ENCODE measurements at places on chromosomes 3 and 15.

DNA sequence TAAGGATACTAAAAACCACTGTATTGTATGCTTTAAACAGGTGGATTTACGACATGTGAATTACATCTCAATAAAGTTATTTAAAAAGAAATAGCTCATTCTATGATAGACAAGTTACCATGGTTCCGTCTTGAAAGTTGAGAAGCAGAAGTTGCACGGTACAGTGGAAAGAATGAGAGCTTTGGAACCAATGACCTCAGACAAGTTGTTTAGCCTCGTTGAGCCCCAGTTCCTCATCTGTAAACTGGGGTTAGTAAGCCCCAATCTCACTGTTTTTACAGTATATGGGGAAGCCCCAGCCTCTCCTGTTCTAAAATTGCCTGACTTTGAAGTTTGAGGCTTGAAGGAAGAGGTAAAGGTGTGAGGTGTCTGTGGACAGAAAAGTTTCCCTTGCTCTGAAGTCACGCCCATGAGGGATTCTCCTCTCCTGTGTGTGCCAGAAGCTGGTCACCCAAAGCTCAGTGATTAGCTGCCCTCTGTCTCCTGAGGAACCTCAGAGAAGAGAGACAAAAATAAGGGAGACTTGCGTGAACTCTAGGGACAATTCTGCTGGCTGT is 10.0 kb downstream of the CRYGS start:
- DNase-seq, result no peak

- DNase-seq, result no peak
These were observed 102.9 kb upstream of the ABHD17C start for GRCh38 chr15:80591938-80592825.

- DNase-seq, result no peak
These were observed 36.5 kb downstream of the KLF15 start for GRCh38 chr3:126320517-126321293.

- DNase-seq, result no peak
These were observed 96.7 kb upstream of the PTPRG start for GRCh38 chr3:61464518-61465140.

- DNase-seq, result no peak
These were observed 140.3 kb downstream of the FEZF2 start for GRCh38 chr3:62233065-62233464.

- no peak for DNase-seq
These were observed 33.1 kb downstream of the ASB7 start for GRCh38 chr15:100635406-100636071.

- DNase-seq, result no peak
These were observed 25.6 kb downstream of the RHOA start for GRCh38 chr3:49386056-49386756.

DNA sequence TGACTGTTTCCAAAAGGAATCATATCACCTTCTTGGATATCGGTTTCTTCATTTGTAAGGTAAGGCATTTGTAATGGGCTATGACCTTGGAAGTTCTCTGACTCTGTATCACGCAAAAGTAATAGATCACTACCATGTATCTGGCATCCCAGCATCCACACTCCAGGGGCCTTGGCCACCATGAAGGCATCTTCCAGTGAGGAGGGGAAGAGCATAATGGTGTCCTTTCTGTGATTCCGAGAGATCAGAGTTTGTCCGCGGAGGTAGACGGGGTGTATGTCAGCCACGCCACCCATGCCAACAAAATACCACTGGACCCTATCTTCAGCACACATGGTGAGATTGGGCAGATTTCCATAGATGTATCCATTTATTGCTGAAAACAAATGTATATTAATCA is 48.1 kb upstream of the CP start:
- no peak for DNase-seq

GRCh38 chr15:73021139-73021621 is 31.1 kb upstream of the NEO1 start:
- DNase-seq, result no peak

- DNase-seq, result no peak
These were observed 24.6 kb downstream of the GORASP1 start for GRCh38 chr3:39082666-39083313.

DNA sequence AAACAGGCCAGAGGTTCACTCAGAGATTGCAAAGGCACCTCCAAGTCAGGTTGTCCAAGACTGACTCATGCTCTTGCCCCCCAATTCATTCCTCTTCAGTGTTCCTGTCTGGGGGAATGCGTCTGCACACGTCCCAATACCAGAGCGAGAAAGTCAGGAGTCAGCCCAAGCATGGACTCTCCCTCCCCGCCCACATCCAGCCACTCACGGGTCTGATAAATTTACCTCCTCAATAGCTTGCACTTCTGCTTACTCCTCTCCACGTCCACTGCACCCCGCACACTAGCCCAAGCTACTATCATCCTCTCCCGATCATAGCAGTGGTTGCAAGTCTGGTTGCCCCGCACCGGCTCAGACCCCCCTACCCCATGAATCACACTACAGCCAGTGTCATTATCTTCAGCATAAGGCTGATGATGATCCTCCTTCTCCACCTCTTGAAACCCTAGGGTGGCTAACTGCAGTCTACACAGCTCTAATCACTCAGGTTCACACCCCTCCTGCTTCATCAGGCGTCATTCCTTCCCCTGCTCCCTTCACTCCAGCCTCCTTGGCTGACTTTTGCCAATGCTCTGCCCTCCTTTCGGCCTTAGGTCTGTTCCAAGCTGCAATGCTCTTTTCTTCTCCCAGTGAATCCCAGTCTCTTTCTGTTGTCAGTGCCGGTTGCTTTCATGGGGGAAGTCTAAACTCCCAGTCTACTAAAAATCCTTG is 27.6 kb upstream of the MYO1E start:
- DNase-seq, result no peak

GRCh38 chr3:194250098-194251002 is 100.8 kb downstream of the CPN2 start:
- DNase-seq, result no peak

Measured in GM18507 (cell line).